ENCODE measurements at places on chromosomes 7 and 10.

DNA sequence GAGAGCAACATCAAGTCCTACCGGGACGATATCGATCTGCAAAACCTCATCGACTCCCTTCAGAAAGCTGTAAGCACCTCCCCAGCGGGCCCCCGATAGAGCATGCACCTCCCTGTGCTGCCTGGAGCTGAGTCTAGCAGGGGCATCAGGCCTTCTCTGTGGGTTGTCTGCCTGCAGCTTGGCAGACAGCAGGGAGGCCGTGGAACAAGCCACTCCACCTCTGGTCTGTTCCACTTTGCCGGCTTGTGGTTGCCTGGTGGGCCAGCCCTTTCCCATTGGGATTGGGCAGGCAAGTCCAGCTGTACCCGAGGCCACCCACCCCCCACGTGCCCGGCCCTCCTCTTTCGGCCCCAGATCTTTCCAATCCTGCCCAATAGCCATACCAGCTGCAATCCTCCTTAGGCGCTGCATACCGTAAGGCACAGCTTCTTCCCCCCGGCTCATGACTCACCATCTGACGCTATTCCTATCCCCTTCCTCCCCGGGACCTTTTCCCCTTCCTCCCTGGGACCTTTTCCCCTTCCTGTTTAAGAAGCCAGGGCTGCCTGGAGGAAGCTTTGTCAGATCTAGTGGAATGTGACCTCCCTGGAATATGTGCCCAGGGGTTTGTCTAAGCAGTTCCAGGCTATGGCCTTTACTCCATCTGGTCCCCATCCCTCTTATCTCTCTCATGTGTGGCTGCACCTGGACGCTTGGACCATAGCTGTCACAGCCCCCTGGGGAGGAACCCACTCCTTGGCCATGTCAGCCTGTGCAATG, 28.1 kb upstream of the SH2D4B start:
- DNase-seq = no peak

GRCh38 chr7:3194501-3195141, 106.4 kb upstream of the SDK1 start:
- no peak for DNase-seq

DNA sequence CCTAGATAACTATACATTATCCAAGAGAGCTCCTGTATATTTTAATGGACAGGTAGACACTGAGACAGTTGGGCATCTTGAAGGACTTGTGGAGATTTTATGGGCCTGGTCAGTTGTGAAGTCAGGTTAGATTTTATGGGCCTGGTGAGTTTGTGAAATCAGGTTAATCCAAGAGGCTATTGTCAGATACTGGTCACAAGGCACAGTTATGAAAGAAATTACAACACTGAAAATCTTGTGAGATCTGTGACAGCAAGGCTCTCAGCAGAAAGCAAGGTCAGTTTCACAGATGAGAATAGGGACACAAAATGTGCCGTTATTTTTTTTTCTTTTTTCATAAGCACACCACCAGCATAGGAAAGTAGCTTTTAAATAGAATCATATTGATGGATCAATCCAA, 167.6 kb downstream of the VTI1A start:
- no peak for DNase-seq

DNA sequence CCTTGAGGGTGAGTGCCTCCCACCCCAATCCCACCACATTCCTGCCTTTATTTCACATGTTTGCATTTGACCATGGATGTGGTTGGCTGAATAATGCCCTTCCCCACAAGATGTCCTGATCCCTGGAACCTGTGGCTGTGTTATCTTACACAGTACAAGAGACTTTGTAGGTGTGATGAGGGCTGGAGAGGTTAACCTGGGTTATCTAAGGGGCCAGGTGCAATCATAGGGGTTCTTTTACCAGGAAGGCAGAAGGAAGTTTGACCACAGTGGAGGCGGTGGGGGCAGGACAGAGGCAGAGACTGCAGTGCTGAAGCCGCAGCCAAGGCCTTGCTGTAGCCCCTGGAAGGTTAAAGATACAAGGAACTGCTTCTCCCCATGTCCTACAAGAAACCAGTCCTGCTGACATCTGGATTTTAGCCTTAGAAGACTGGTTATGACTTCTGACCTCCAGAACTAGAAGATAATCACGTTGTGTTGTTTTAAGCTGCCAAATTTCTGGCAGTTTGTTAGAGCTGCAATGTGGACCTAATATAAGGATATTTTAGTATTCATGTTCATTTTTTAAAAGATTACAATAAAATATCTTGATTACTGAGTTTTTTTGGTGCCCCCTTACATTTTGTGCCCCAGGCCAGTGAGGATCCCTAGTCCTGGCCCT, 136.6 kb downstream of the ARHGAP22 start:
- no peak for DNase-seq

- no peak for DNase-seq
Observed at GRCh38 chr10:122225330-122225729, 45.8 kb upstream of the BTBD16 start.

DNA sequence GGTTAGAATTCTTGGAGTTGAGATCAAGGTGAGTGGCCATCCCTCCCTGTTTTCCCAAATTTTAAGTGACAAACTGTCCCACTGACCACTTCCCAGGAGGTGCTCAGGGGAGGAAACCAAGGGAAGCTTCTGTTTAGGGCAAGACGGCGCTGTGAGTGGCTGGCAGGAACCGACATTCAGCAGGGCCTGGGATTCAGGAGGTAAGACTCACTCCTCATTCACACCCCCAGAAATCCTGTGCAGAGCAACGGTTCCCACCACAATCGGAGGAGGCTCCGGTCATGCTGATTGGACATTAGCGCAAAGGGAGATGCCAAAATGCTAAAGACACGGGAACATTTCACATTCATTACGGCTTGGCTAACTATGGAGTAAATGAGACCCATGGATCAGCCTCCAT, 200.9 kb downstream of the GRID1 start:
- DNase-seq = no peak

DNA sequence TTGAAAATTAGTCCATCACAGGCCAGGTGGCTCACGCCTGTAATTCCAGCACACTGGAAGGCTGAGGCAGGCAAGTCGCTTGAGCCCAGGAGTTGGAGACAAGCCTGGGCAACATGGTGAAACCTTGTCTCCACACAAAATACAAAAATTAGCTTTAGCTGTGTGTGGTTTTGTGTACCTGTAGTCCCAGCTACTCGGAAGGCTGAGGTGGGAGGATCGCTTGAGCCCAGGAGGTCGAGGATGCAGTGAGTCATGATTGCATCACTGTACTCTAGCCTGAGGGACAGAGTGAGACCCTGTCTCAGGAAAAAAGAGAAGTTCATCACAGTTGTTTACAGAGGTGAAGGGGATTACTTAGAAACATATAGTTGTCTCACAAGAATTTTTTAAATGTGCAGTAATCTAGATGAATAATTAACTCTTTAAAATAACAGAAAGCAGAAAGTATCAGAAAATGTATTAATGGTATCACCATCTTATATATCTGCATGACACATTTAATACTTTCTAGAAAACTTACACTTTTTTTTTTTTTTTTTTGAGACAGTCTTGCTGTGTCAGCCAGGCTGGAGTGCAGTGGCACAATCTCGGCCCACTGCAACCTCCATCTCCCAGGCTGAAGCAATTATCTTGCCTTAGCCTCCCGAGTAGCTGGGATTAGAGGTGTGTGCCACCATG, 8.9 kb downstream of the LCOR start:
- peak; percentile 10 for DNase-seq

- no peak for DNase-seq
Observed at GRCh38 chr7:33619264-33619663, 286.1 kb upstream of the BMPER start.

DNA sequence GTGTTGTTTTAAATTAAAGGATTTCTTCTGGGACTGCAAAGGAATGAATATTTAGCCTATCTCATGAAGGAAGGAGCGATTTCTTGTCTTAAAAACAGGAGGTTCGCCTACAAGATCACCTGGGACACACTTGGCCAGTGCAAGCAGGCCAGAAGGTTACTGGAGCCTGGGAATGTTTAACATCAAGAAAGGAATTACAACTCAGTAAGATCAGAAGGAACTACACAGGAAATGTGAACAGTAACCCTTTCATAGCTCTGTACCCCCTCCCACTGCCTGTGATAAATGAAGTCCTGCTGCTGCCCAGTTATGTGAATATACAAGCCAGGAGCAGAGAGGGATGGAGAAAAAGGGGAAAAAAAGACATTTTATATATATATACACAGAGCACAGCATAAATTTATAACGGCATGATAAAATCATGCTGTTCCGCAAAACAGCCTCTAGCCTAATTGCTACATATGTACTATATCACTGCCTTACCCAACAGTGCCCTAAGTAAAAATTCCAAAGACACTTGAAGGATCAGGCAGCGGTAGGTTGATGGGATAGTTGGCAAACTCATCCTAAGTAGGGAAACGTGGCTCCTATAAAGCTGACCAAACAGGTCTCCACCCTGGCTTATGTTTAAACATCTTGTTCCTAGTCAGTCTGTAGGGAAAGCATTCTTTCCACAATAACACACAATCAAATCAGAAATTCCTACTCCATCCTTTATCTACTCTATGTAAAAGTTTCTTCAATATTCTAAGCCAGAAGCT, 63.8 kb downstream of the ZNF438 start:
- DNase-seq = no peak

- no peak for DNase-seq
Observed at GRCh38 chr10:8829592-8829991, 775.1 kb downstream of the GATA3 start.

- no peak for DNase-seq
Observed at GRCh38 chr10:74987339-74988053, 124.0 kb upstream of the SAMD8 start.

GRCh38 chr10:79202188-79203013, 133.6 kb downstream of the ZMIZ1 start:
- DNase-seq = peak; percentile 65

- no peak for DNase-seq
Observed at GRCh38 chr7:70307544-70308106, 709.4 kb downstream of the AUTS2 start.

DNA sequence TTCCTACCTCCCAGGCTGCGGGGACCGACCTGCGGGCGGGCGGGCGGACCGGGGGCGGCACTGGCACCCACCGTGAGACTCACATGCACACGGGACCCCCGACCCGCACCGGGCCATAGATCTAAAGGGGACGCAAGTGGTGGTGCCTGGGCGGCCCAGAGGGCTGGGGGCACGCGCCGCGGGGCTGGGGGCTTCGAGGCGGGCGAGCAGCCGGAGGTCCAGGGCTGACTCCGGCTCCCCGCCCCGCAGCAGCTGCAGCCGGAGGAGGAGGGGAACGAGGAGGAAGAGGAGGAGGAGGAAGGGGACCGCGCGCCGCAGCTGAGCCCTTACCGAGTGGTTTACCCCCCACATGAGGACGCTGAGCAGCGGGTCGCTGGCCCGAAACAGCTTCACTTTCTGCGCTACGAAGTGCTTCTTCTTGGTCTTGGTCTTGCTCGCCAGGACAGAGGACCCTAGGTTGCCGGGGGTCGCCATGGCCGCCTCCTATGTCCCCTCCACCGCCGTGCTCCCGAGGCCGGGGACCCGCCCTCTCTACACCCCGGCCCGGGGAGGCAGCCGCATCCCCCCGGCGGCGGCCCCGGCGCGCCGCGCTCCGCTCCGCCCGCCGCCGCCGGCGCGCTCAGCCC, 412 bp downstream of the PIP4K2A start:
- DNase-seq = peak; percentile 46

DNA sequence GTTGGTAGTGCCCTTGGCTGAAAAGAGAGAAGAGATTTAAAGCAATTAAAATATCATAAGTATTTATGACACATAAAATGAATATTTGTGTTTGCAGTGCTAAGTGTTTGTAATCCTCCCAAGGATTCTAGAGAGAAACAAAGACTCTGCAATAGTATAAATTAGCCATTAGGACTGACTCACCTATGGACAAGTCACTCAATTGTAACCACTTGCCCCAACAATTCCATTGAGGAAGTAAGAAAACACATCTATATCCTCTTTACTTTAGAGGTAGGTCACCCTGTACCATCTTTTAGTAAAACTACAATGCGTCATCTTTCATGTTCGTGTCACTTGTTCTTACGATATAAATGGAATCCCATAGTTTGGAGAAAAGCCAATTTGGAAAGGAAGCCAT, 85.7 kb upstream of the INHBA start:
- no peak for DNase-seq

DNA sequence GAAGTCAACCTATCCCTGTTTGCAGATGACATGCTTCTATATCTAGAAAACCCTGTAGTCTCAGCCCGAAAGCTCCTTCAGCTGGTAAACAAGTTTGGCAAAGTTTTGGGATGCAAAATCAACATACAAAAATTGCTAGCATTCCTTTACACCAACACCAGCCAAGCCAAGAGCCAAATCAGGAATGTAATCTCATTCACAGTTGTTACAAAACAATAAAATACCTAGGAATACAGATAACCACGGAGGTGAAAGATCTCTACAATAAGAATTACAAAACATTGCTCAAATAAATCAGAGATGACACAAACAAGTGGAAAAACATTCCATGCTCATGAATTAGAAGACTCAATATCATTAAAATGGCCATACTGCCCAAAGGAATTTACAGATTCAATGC, 50.4 kb upstream of the ZNF365 start:
- no peak for DNase-seq

DNA sequence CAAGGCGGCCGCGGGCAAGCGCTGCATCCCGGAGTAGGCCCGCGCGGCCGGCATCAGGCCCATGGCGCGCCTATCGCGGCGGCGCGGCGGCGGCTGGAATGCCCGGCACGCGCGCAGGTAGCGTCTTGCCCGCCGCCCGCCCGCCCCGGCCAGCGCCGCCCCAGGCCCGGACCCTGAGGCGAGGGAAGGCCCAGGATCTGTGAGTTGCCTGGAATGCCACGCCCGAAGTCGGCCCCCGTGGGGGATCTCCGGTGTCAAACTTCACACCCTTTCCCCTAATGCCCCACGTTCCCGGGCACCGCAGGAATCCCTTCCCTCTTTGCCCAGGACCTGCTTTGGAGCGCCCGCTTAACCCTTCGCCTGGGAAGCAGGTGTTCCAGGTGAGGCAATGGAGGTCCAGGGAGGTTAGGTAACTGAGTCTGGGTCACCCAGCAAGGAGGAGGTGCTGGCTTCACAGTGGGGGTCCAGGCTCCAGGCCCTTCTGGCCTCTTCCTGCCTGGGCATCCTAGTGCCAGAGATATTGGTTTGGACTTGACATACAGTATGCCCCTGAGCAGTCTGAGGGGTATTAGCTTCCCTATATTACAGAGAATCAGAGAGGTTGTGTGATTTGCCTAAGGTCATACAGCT, 138.1 kb downstream of the ARHGAP22 start:
- no peak for DNase-seq

DNA sequence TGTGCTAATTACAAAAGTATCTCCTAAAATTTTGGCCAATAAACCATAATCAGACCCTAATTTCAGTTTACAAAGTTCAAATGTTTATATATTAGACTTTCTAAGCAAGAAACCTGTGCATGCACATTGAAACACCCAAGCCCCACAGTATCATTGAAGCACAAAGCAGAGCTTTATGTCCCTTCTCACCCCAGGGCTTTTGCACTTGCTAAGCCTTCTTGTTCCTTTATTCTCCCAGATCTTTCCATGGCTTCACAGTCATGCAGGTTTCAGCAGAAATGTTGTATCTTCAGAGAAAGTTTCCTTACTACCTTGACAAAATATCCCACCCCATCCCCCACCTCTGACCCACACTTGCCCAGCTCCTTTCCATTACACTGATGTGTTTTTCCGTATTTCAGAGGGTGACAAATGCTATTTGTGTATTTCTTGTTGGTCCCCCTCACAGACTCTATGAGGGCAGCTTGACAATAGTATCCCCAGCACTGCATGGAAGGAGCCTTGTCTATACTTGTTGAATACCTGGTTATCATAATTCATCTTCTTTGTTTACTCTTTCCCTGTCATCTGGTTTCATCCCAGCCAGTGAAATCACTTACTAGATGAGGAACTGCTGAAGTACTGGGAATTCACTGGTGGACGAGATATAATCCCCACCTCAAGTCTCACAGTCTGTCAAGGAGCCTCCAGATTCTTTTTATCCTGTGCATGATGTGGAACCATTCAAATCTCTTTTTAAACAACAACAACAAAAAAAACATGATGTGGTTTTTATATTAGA, 24.0 kb upstream of the PCGF5 start:
- no peak for DNase-seq
